Esophagus squamous epithelium (tissue), 5 donors: ENCODE measurements at places on chromosomes 2 and 18. TPM values are rescaled to one million over a fixed set of nuclear protein-coding genes. Genes with fewer than 3 reads are reported as not detected.

DPP10 gene
- 0.38 TPM for total RNA-seq

GRCh38 chr2:169237286-169237685 lies 125.0 kb downstream of the LRP2 start:
- DNase-seq, result no peak

CCDC85A gene
- 1.9 TPM for total RNA-seq

CD302 gene
- total RNA-seq, result 46.0 TPM

FTCDNL1 gene
- total RNA-seq, result 5.0 TPM

GRCh38 chr2:8515864-8516533 lies 165.9 kb upstream of the ID2 start:
- DNase-seq, result no peak

- DNase-seq, result no peak
Measured at GRCh38 chr18:32907648-32908423, 135.0 kb upstream of the KLHL14 start.

ATRAID gene
- 112 TPM for total RNA-seq

LYG2 gene
- not detected for total RNA-seq

DNA sequence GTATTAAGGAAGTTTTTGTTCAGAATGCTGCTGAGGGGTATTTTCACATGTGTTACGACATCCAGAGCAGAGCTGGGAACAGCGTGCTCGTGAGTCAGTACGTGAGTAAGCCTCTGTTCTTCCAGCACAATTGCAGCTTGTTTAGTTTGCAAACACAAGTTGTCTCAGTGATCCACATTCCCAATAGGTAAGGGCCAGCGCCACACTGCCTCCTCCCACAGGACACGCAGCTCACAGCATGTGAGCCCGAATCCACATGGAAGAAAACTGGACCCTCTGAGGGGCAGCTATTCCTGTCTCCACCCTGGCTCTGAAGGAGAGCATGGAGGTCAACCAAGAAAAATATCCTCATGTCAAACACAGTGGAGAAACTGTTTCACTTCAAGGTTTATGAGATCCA lies 173.9 kb upstream of the PID1 start:
- no peak for DNase-seq

DNA sequence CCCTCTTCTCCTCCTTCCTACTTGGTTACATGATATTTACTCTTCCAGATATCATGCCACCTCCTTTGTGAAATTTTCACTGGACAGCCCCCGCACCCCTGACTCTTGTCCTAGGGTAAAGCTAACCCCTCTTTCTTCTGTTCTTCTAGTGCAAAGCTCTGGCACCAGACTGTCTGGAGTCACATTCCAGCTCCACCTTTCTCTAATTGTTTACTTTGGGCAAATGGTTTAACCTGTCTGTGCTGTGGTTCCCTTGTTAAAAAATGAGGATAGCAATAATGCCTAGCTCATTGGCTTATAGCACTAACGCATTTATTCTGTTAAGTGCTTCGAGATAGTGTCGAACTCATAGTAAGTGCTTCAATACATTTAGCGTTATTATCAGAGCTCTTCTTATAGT lies 306.2 kb downstream of the ALK start:
- DNase-seq, result no peak

NOP58 gene
- total RNA-seq, result 71.7 TPM

PROKR1 gene
- not detected for total RNA-seq

DNA sequence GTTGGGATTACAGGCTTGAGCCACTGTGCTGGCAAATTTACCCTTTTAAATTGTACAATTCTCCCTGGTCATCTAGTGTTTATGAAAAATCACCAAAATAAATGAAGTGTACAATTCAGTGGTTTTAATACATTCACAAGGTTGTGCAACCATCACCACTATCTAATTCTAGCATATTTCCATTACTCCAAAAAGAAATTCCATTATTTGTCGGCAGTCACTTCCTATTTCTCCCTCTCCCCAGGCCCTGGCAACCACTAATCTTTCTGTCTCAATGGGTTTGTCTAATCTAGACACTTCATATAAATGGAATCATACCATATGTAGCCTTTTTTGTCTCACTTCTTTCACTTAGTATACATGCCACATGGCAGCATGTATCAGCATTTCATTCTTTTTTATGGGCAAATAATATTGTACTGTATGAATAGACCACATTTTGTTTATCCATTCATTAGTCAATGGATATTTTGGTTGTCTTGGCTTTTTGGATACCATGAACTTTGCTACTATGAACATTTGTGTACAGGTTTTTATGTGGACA lies 12.6 kb upstream of the POLE4 start:
- DNase-seq, result no peak

ZNF521 gene
- 4.8 TPM for total RNA-seq

IGFBP5 gene
- 26.9 TPM for total RNA-seq

ZAP70 gene
- total RNA-seq, result 2.2 TPM

DNA sequence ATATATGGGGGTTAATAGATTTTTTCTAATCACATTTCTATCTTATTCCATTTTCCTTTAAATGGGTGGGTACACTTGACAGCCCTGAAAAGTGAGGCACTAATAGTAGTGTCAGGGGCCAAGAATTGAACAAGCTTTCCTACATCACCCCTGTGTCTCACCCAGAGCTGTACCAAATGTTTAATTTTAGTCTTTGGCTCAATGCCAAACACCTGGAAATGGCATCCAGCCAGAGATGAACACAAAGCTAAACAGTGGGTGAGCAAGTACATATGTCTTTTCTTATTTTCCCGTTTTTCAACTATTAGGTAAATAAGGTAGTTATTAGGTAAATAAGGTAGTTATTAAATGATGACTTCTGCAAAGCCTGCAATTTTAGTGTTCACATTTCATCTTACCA lies 276.3 kb upstream of the ERBB4 start:
- no peak for DNase-seq

DNA sequence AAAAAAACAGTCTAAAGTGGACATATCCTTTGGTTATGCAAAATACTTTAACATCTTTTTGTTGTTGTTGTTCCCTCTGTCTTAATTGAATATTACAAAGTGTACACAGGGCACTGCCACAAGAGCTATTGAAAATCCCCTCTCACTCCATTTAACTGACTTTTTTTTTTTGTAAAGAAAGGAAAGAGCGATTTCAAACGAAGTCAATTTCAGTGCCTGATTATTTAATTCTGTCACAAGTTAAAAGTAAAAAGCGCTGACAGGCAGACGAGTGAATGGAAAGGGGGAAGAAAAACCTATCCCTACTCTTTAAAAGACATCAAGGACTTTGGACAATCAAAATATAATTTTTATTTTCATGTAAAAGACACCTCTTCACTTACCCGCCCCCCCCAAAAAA lies 1.9 kb downstream of the FIGN start:
- DNase-seq, result no peak

DNA sequence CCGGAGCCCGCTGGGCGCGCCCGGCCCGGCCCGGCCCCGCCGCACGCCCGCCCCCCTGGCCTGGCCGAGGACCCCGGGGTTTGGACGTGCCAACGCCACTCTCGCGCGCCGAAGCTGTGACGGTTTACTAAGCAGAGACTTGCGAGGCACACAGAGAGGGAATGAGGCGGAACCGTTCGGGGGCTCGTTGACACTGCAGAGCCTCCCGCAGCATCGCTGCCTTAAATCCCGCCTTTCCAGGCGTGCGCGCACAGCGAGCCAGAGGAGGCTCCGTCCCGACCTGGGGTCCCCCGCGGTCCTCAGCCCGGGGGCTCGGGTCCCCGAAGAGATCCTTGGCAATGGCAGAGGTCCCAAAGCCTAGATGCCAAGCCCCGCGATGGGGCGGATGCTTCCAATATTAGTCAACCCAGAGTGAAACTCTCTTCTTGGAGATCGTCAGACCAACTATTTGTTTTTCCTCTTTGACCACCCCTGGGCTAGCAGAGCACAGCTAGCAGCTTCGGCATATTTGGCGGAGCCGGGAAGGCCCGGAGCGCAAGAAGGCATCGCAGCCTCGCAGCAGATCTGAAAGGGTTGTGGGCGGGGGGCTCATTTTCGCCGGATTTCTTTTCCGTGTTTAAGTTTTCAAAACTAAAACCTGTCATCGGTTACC lies at the start of gene ZNF385B:
TSS of gene ZNF385B (minus strand) at position 197 of the 652 bp plus-strand sequence.
- no peak for DNase-seq

GRCh38 chr2:185567940-185568339 lies 170.7 kb upstream of the FSIP2 start:
- DNase-seq, result no peak

GRCh38 chr2:68412127-68412819 lies 47.2 kb downstream of the PLEK start:
- no peak for DNase-seq

DNA sequence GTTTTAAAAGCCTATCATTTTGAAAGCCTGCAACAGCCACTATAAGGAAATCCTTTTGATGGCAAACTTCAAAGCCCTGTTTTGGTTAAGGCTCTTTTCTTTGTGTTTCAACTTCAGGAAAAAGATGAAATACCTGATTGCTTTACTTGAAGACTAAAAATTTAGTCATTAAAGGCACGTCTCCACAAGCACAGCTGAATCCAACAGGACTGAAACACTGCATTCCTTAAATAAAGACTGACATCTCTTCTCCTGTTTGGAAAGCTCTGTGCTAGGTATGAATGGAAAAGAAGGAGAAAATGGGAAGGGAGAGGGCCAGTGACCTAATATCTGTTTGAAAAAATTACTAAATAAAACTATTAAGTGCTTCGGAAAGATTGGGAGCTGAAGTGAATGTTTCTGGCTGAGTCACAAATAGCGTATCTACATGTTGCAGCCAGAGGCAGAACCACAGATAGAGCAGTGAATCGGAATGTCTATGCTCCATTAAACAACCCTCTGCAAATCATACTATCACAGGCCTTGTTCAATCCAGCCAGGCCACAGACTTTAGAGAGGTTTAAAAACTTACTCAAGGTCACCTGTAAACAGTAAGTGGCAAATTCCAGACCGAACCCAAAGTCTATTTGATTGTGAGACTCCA lies 21.1 kb upstream of the RALBP1 start:
- DNase-seq, result no peak

SNTG2 gene
- total RNA-seq, result 2.0 TPM

DNA sequence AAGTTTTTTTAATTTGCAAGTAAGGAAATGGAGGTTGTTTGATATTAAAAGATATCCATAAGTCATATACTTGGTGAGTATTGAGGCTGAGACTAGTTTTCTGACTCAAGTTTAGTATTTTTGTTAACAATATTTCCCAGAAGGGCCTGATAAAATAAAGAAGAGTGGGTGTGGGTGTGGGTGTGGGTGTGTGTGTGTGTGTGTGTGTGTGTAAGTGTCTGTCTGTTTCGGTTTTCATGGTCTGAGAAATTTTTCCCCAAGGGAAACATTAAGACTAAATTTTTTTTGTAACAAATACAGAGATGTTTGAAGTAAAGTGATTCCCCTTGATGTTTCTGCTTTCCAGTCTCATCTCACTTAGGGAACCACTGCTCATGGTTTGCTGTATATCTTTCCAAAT lies 36.5 kb downstream of the PPM1B start:
- DNase-seq, result no peak

ANKRD29 gene
- 10.1 TPM for total RNA-seq

GRCh38 chr2:70391988-70392387 lies 90.1 kb upstream of the FAM136A start:
- DNase-seq, result no peak

DNA sequence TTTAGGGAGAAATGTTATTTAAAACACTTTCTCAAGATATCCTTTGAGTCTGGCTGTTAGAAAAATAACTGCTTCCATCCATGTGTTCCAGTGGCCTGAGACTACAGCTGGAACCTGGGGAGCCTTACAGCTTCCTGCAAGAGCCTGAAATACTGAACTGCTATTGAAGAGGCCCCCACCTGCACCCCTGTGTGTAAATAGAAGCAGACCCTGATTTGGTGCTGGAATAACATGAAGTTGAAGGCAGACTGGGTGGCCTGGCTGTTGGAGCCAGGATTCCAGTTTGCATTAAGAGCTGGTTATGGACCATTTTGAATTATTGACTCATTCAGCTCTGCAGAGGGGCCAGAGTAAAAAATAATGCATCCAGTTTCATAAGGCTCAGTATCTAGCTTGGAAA lies 61.9 kb downstream of the DIS3L2 start:
- DNase-seq, result no peak

STAT4 gene
- 0.47 TPM for total RNA-seq

GRCh38 chr2:5322396-5322795 lies 369.8 kb upstream of the SOX11 start:
- DNase-seq, result no peak

GRCh38 chr2:124953921-124954320 lies 928.8 kb downstream of the CNTNAP5 start:
- DNase-seq, result no peak

DNA sequence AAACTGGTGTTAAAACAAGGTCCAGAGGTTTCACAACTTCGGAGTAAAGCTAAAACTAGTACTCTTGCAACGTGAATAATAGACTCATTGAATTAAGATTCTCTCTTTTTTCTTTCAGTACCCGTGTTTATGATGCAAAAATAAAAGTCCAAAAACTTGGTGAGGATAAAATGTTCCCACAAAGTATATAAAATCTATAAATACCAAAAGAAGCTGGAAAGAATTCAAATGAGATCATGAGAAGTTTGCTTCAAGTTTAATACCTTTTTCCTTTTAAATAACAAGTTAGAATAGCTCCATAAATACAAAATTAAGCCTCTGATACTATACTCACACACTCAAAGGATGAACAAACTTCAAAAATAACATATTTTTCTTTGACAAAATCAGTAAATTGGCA lies 34.0 kb downstream of the METTL4 start:
- no peak for DNase-seq

DNA sequence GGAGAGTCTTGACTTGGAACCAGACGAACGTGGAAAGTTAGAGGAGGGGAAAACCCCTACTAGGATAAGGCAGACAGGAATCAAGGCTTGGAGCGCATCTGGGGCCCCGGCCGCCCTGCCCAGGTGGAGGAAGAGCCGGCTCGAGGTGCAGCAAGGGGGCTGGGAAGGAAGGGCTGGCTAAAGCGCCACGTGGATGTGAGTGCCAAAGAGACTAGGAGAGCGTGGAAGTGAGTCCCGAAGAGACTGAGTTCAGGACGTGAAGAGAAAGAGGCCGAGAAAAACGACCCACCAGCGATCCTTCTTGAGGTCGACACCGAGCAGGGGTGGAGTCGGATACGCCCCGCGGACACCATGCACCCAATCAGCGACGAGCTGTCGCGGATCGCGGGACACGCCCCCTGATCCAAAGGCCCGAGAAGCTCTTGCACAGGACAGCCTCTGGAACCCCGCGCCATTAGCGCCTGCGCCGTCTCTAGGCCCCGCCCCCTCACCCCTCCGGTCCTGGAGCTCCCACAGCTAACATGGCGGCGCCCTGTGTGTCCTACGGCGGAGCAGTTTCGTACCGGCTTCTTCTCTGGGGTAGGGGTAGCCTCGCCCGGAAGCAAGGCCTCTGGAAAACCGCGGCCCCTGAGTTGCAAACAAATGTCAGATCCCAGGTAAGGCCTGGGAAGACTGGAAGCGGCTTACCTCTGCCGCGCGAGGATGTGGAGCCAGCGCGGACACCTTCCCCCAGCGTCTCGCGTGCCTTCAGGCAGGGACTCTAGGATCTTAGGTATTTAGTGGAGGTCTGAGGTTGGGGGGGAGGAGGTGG lies at the start of gene MRPS9:
TSS of gene MRPS9 (plus strand) at position 498 of the 811 bp plus-strand sequence. CDS start at position 522, 24 bp downstream.
- peak; percentile 83 for DNase-seq

LCT gene
- total RNA-seq, result not detected

GRCh38 chr2:65309699-65310098 lies 82.1 kb downstream of the ACTR2 start:
- no peak for DNase-seq

ADD2 gene
- 0.42 TPM for total RNA-seq

GCG gene
- not detected for total RNA-seq

GRCh38 chr2:132366421-132367180 lies 50.0 kb upstream of the GPR39 start:
- no peak for DNase-seq
